ENCODE measurements at places on chromosomes 7 and 10. TPM values are rescaled to one million over a fixed set of nuclear protein-coding genes. Genes with fewer than 3 reads are reported as not detected.

The C10orf105 gene
- not detected for total RNA-seq

The MTPN gene
- total RNA-seq, result 168 TPM

The EIF5AL1 gene
- 0.59 TPM for total RNA-seq

The CNTNAP2 gene
- total RNA-seq, result not detected

The SYT15 gene
- total RNA-seq, result not detected

The SORBS1 gene
- total RNA-seq, result 37.0 TPM

The PTPRN2 gene
- not detected for total RNA-seq

The TRIM56 gene
- 7.5 TPM for total RNA-seq

The GDF10 gene
- total RNA-seq, result not detected

The KIN gene
- total RNA-seq, result 73.9 TPM

The PPP1R9A gene
- 3.5 TPM for total RNA-seq

The FAM25G gene
- not detected for total RNA-seq

The GRID2IP gene
- total RNA-seq, result not detected

The LRGUK gene
- total RNA-seq, result 9.9 TPM

The PHKG1 gene
- total RNA-seq, result 1.9 TPM
